ENCODE measurements at places on chromosomes 6 and 20.

- DNase-seq, result no peak
Observed at GRCh38 chr20:53413186-53413631, 180.4 kb downstream of the ZNF217 start.

DNA sequence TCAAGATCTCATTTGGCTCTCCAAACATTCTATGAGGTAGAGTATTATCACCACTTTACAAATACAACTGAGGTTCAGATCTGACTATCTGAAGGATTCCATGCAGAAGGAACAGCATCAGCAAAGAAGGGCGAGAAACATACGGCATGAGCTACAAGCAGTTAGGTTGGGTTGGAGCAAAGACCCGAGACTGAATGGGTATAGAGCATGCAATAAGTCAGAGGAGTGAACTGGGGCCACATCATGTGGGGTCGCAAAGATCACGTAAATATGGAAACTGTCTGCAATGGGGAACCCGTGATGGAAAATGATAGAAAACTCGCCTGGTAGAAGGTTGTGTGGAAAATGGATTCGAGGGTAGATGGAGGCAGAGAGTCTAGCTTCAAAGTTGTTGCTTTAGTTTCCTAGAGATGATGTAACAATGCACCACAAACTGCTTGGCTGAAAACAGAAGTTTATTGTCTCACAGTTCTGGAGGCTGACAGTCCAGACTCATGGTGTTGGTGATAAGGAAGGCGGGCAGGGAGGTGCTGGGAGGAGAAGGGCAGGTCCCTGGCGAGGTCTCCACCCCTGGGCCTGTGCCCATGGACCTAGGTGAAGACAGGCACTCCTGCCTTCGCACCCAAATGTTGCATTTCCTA, 44.3 kb upstream of the BCLAF1 start:
- no peak for DNase-seq

GRCh38 chr6:35710241-35710847, 21.6 kb upstream of the FKBP5 start:
- peak; percentile 84 for DNase-seq

DNA sequence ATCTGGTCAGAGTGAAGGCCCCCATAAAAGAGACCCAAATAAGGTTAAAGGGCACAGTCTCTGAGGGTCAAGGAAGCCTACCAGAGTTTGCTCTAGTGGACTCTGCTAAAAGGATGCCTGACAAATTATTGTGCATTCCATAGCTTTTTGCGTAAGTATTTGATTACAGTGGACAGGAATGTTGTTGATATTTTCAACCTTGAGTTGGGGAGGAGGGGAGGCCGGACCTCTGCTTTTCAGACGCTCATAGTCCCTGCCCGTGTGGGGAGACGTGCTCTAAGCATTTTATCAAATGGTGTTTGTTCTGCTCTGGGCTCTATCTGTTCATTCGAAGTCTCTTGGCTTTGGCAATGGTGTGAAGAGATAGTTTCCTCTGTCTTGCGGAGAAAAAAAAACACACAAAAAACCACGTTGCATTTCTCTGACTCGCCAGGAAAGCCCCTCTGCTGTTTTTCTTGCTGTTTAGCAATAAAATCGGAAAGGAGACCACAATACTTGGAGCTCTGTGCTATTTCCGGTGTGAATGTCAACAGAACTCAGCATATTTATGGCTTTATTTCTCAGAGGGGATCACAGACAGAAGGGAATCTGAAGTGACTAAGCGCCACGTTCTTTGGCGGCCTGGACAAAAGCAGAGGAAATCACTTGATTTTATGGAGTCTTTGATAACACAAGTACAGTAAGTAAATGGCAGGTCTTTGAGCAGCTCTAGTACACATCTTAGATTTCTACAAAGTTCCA, 159.8 kb downstream of the ZFP64 start:
- no peak for DNase-seq

DNA sequence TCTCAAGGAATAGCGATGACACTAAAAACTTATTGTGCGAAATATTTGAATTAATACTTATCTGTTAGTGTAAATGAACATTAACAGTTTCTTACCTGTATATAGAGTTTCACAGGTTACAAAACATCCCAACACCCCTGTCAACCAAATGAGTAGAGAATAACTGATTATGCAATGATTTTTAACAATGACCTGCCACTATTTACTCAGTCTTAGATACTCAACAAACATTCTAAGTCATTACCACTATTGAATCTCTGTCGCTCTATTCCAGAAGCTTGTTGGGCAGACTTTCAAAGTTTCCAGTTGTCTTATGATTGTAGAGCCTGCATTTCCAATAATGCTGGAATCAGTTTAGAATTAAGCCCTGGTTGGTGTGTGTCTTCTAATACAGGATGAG, 85.5 kb downstream of the RNF182 start:
- DNase-seq, result no peak

- no peak for DNase-seq
Observed at GRCh38 chr6:47344022-47344421, 34.3 kb upstream of the TNFRSF21 start.

GRCh38 chr20:10596710-10597121, 77.1 kb downstream of the JAG1 start:
- DNase-seq, result peak; percentile 80

DNA sequence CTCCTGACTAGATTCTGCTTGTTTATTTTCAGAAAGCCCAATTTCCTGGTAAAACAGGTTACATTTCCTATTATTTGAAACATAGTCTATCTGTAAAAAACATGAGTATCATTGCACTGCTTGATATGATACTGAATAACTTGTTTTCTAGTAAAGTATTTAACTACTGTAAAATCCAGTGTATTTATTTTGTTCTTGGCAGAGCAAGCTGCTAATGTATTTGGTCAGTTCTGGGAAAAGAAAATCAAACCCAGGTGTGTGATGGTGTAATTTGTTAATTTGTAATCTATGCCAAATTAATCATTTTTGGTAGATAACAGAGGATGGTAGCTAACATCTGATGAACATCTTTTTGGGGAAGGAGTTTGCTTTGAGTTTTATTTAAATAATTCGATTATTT, 50.8 kb downstream of the FKBP5 start:
- DNase-seq, result no peak

GRCh38 chr20:33874129-33874528, 63.0 kb downstream of the CHMP4B start:
- DNase-seq, result no peak

- no peak for DNase-seq
Observed at GRCh38 chr6:120392941-120393340, 941.3 kb downstream of the TBC1D32 start.

DNA sequence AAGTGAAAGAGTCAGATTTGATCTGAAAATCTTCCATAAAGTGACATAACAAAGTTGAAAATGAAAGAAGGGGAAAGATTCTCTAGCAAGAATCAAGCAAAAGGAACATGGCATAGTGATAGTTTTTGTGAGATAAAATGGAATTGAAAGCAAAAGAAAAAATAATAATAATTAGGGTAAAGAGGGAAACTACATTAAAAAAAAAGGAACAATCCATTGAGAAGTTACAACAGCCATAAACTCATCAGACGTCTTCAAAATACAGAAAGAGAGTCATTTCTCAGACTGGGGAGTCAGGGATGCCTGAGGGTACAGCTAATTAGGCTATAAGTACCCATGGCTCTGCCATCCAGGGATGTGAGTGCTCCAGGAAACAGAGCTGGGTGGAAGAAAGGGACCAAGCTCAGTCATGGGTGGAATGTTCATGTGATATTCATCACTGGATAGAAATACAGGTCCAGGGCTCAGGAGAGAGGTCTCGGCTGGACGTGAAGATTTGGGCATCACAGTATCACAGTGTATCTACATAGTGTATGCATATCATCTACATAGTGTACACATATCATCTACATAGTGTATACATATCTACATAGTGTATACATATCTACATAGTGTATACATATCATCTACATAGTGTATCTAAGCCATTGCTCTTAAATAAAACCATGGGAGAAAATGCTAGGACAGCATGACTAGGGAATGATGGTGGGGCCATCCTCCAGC, 29.4 kb downstream of the DUSP22 start:
- DNase-seq, result no peak

DNA sequence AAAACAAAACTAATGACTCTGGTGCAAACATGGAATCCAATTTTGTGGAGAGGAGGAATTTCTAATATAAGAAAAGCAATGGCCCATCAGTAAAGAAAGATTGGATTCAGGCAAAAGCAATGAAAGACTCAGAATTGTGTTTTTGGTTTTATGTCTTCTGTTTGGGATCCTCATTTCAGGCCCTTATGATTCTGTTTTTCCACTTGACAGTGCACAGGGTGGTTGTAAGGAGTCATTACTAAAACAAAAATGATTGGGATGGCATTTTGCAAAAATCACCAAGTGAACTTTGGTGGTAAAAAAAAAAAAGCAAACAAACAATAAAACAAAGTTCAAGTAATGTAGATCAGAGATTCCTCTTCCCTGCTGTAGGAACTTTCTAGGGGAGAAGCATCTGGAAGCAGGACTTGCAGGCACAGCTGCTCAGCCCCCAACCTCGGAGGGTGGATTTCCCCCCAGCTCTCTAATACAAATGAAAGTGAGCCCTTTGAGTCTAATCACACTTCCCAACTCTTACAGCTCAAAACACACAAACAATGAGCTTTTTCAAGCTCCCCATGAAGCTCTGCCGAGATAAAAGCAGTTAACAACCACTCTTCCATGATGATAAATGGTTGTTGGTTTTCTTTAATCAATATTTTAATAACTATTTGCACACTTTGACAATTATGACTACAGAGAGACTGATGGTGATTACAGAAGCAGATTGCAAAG, 177.7 kb downstream of the ZDHHC14 start:
- DNase-seq, result no peak

DNA sequence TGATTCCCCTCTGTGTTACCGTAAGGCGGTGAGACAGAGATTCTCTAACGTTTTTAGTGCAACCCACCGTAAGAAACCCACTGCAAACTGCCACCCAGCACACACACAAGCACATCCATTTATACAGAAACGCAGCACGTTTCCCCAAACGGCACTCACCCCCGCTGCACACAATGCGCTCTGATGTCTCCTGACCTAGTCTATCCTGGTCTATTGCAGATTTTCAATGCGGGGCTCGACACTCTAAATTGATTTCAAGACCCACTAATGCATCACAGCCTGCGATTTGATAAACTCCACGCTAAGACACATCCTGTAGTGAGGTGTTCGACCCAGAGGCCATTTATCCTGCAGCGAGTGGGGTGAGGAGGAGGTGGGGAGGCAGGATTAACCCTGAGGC, 63.7 kb upstream of the SULF2 start:
- DNase-seq, result no peak

DNA sequence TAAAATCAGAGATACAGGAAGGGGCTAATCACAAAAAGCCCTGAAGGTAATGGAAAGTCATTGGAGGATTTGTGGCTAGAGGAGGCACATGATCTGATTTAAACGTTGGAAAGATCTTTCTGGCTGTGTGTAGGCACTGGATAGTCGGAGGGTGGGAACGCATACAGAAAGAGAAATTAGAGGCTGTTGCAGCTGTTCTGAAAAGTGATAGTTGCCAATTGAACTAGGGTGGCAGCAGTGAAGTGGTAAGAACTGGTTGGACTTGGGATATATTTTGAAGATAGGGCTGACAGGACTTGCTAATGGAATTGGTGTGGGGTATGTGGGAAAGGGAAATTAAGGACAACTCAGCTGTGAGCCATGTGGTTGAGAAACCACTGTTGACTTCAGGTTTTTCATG, 223.6 kb downstream of the OGFRL1 start:
- DNase-seq, result no peak

- no peak for DNase-seq
Observed at GRCh38 chr6:139965393-139965792, 590.9 kb upstream of the CITED2 start.

DNA sequence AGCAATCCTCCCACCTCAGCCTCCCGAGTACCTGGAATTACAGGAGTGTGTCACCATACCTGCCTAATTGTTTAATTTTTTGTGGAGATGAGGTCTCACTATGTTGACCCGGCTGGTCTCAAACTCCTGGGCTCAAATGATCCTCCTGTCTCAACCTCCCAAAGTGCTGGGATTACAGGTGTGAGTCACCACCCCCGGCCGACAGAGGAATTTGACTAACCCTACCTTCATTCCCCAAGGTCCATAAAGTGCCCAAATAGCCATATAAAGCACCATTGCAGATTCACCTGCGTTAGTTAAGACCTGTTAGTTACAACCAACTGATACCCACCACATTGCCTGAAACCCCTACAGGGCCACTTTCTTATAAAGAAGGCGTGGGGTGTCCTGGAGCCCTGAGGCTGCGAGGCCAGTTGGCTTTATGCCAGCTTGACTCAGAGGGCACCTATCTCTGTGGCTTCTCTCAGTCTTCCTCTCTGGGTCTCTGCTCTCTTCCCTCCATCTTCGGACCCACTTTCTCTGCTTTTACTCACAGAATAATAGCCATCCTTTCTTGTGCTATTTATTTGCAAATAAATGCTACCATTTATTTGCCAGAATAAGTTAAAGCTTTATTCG, 65.6 kb downstream of the SLC2A10 start:
- no peak for DNase-seq

- DNase-seq, result peak; percentile 42
Observed at GRCh38 chr20:35618263-35619131, 2.9 kb downstream of the SPAG4 start.

GRCh38 chr6:140208286-140208685, 833.8 kb upstream of the CITED2 start:
- no peak for DNase-seq

GRCh38 chr6:21201187-21201586, 392.4 kb upstream of the SOX4 start:
- no peak for DNase-seq

DNA sequence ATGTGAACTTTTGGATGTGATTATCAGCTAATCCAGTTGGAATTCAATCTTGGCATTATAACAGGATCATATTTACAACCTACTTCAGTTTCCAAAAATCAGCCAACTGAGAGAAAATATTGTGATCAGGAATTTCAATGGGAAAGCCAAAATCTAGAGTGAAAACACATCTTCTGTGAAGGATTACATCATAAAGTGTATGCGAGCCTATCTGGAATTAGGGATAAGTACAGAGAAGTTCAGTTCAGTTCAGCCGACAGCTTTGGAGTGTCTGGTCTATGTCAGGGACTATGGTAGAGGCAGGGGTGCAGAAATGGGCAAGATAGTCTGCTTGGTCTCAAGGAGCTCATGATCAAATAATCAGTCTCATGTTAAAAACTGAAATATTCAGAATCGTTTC, 12.3 kb upstream of the PRIM2 start:
- DNase-seq, result no peak

DNA sequence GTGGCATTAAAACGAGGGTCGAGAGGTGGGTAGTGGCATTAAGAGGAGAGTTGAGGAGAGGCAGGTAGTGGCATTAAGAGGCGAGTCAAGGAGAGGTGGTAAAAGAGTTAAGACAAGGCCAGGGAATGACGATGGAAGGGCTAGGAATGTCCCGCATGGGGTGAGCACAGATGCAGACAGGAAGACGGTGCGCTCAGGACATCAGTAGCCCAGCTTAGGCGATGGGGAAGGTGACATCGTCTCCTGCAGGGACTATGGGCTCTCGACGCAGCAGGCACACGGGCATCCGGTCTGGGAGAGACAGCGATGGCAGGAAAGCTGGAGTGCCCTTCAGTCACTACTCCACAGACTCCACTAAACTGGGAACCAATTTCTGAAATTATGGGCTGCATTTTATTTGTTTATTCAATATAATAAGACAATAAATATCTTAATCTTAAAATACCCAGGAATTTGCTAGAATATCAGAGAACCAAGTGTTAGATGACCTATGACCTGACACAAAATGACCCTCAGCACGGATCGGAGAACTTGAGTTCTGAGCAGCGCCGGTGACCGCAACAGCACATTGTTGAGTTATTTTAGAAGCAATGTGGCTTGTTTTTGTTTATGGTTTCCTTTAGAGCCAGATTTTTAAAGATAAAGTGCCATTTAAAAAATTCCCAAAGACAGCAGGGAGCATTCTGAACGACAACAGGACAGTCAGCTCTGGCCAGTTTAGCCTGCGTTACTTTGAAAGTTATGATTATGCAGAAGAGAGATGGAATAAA, 177.7 kb downstream of the SMOC2 start:
- no peak for DNase-seq

Data from mammary epithelial cell (primary cell).